ENCODE measurements at places on chromosomes 3 and 15. TPM values are rescaled to one million over a fixed set of nuclear protein-coding genes. Genes with fewer than 3 reads are reported as not detected.
A peak's percentile ranks its signal among the peaks of the same experiment; 100 is the strongest.

DNA sequence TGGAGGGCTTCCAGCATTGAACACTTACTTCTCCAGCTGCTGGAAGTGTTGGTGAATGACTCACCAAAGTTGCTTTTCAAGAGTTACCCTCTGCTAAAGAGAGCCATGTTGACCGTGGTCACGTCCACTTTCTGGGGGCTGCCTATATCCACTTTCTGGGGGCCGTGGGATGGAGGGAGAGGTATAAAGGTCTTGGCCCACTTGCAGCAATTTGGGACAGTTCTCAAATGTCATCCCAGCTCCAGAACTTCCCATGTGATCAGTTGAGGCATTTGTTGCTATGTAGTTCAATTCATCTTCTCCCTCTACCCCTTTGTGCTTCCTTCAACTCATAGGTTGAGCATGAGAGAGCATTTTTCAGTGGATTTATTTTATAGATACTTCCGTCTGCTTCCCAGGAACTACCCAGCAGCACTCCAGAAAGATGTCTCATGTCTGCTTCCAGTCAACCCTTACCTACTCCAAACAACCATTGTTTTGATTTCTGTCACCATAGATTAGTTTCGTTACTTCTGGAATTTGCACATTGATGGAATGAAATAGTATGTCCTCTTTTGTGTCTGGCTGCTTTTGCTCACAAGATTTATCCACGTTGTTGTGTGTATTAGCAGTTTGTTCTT is 130.6 kb downstream of the TCF12 start:
- H3K27me3 ChIP-seq = no peaks in the 10 kb centered on the region
- H3K4me3 ChIP-seq = no peak overlapping the region
- H3K4me1 ChIP-seq = peaks cover 5% of the 10 kb centered on the region
- H3K36me3 ChIP-seq = no peaks in the 10 kb centered on the region
- no peak for DNase-seq

GRCh38 chr3:42763021-42763420 is 10.0 kb downstream of the CCDC13 start:
- no peak overlapping the region for H3K4me3 ChIP-seq
- H3K27me3 ChIP-seq = no peaks in the 10 kb centered on the region
- peak; percentile 14 for DNase-seq
- H3K36me3 ChIP-seq = no peaks in the 10 kb centered on the region

DNA sequence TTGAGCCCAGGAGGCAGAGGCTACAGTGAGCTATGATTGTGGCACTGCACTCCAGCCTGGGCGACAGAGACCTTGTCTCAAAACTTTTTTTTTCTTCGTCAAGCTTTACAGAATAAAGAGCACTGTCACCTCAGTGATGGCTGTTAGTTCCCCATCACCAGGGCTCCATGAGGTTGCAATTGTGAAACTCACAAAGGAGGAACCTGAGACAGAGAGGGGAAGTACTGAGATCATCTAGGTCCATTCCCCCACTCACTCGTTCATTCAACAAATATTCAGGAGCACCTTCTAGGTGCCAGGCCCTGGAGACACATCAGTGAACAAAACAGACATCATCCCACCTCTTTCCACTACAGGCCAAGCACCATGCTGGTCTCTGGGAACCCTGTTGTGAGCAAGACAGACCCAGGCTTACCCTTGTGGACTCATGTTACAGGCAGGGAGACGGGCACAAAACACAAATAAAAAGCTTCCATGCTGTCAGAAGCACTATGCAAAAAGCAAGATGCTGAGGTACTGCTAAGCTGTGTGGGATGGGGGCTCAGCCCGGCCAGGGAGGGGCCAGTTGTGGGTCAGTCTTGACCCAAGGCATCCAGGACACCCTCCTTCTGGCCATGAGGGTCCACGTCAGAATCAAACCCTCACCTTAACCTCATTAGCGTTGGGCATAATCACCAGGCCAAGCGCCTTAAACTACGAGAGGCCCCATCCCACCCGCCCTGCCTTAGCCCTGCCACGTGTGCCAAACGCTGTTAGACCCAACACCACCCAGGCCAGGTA is 2.1 kb upstream of the RHO start:
- H3K4me3 ChIP-seq = no peak overlapping the region
- H3K27ac ChIP-seq = no peak overlapping the region
- H3K36me3 ChIP-seq = no peaks in the 10 kb centered on the region
- no peaks in the 10 kb centered on the region for H3K4me1 ChIP-seq

- peak overlapping the region; percentile 81 for H3K27ac ChIP-seq
- H3K4me3 ChIP-seq = peak overlapping the region; percentile 99
- H3K36me3 ChIP-seq = no peaks in the 10 kb centered on the region
- DNase-seq = peak; percentile 46
Measured at GRCh38 chr3:179072100-179072438, 460 bp upstream of the ZMAT3 start.

GRCh38 chr3:196202516-196202970 is 8.7 kb downstream of the ZDHHC19 start:
- no peaks in the 10 kb centered on the region for H3K36me3 ChIP-seq
- H3K27me3 ChIP-seq = no peaks in the 10 kb centered on the region
- no peak for DNase-seq
- no peak overlapping the region for H3K27ac ChIP-seq
- H3K4me1 ChIP-seq = no peaks in the 10 kb centered on the region
- no peak overlapping the region for H3K4me3 ChIP-seq

- no peak for DNase-seq
- H3K27me3 ChIP-seq = no peaks in the 10 kb centered on the region
- no peaks in the 10 kb centered on the region for H3K4me1 ChIP-seq
- no peaks in the 10 kb centered on the region for H3K36me3 ChIP-seq
- H3K4me3 ChIP-seq = no peak overlapping the region
Measured at GRCh38 chr15:100105101-100105500, 236.7 kb downstream of the ADAMTS17 start.

DNA sequence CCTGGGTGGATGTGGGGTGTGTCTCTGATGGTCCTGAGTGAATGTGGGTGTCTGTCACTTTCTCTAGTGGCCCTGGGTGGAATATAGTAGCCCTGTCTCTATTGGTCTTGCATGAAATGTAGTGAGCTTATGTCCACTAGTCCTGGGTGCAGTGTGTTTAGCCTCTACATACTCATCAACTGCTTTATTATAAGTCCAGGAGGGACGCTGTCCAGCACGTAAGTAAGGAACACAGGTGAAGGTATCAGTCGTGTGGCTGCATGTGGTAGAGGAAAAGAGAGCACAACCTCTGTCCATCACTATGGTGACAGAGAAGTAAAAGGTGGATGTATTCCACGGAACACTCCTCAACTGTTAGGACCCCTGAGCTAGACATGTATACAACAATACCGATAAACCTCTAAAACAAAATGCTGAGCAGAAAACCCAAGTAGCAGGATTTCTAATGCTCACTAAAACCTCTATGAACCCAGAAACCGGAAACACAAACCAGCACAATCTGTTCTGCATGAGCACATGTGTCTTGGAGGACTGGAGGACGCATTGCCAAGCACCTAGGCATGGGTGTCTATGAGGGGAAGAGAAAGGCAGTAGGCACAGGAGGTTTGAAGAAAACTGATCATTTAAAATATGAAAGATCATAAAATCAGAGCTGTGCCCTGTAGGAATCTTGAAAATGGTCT is 11.0 kb downstream of the LTF start:
- no peaks in the 10 kb centered on the region for H3K4me1 ChIP-seq
- no peak for DNase-seq
- H3K27ac ChIP-seq = no peak overlapping the region
- no peaks in the 10 kb centered on the region for H3K36me3 ChIP-seq

DNA sequence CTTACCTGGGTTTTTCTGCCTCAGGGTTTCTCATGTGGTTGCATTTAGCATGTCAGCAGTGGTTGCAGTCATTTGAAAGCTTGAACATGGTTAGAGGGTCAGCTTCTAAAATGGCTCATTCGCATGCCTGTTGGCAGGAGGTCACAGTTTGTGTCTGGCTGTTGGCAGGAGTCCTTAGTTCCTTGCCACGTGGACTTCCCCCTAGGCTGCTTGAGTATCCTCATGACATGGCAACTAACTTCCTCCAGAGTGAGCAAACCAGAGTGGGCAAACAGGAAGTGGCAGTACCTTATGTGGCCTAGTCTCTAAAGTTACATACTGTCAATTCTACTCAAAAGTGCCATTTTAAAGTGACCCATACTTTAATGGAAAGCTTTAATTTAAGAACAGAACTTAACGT is 3.4 kb upstream of the UNC13C start:
- DNase-seq = no peak
- H3K27ac ChIP-seq = no peak overlapping the region
- H3K27me3 ChIP-seq = no peaks in the 10 kb centered on the region
- no peak overlapping the region for H3K4me3 ChIP-seq
- H3K36me3 ChIP-seq = no peaks in the 10 kb centered on the region

CHDH gene
- 48.6 TPM for total RNA-seq

AAGAB gene
- total RNA-seq = 58.3 TPM

MST1R gene
- 173 TPM for total RNA-seq

CCDC54 gene
- not detected for total RNA-seq

KNG1 gene
- total RNA-seq = 1.2 TPM

SEMA7A gene
- 2.0 TPM for total RNA-seq

FGD5 gene
- total RNA-seq = 4.4 TPM

Measured in colonic mucosa (tissue), 4 donors.